Activated CD4-positive, alpha-beta T cell treated with anti-CD3 and anti-CD28 coated beads for 36 hours (primary cell): ENCODE measurements at places on chromosomes 3 and 15. TPM values are rescaled to one million over a fixed set of nuclear protein-coding genes. Genes with fewer than 3 reads are reported as not detected.

- H3K27me3 ChIP-seq: no peaks in the 10 kb centered on the region
- no peaks in the 10 kb centered on the region for H3K4me1 ChIP-seq
- no peak overlapping the region for H3K27ac ChIP-seq
- H3K4me3 ChIP-seq: no peak overlapping the region
Observed at GRCh38 chr3:151550025-151550618, 89.3 kb upstream of the IGSF10 start.

- no peaks in the 10 kb centered on the region for H3K4me1 ChIP-seq
- H3K4me3 ChIP-seq: no peak overlapping the region
- no peaks in the 10 kb centered on the region for H3K36me3 ChIP-seq
- H3K27me3 ChIP-seq: peaks cover 2% of the 10 kb centered on the region
- no peak overlapping the region for H3K27ac ChIP-seq
Observed at GRCh38 chr3:146404436-146404835, 64.9 kb downstream of the PLSCR2 start.

GRCh38 chr3:170622369-170623159 is 36.7 kb upstream of the SLC7A14 start:
- H3K4me3 ChIP-seq: no peak overlapping the region
- no peaks in the 10 kb centered on the region for H3K4me1 ChIP-seq
- no peaks in the 10 kb centered on the region for H3K36me3 ChIP-seq
- no peak overlapping the region for H3K27ac ChIP-seq

- H3K4me3 ChIP-seq: no peak overlapping the region
- no peaks in the 10 kb centered on the region for H3K4me1 ChIP-seq
Observed at GRCh38 chr3:168034152-168034928, 61.4 kb downstream of the GOLIM4 start.

RYR3 gene
- total RNA-seq: not detected

FOXL2 gene
- total RNA-seq: not detected

UACA gene
- 6.6 TPM for total RNA-seq

DNA sequence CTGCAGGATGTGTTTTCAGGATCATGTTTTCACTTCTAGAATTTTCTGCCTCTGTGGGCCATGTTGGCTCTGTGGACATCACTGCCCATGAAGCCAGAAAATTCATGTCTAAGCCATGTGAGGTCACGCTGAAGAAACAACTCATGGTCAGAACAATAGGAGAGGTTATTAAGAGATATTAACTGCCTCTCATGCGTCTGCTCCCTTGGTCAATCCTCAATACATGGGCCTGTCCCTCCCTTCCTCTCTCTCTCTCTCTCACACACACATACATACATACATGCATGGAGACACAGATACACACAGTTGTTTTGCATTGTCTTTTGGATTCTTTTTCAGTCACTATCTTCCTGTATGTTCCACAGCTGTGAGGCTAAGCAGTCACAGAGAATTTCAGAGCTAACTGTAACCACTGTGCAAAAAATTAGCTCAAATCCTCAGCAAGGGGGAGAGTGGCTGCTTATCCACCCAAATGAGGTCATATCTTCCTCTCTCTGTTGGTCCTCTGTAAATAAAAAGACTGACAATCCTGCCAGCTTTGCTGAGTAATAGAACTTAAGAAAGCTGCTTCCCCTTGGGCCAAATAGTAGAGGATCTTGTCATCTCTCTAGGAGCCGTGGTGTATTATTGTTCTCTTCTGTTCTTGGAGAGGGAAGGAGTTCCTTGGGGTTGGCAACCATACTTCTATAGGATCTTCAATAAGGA is 45.6 kb downstream of the LRTM1 start:
- no peaks in the 10 kb centered on the region for H3K27me3 ChIP-seq
- no peak overlapping the region for H3K4me3 ChIP-seq
- no peaks in the 10 kb centered on the region for H3K4me1 ChIP-seq
- DNase-seq: no peak

GRCh38 chr15:59689626-59690236 is 611 bp upstream of the BNIP2 start:
- peak overlapping the region; percentile 80 for H3K4me3 ChIP-seq
- DNase-seq: peak; percentile 74
- H3K4me1 ChIP-seq: peaks cover 38% of the 10 kb centered on the region
- H3K27me3 ChIP-seq: no peaks in the 10 kb centered on the region
- peaks cover 23% of the 10 kb centered on the region for H3K36me3 ChIP-seq

LRRC34 gene
- 3.8 TPM for total RNA-seq

VPS13C gene
- 40.1 TPM for total RNA-seq

DUOX2 gene
- total RNA-seq: 0.02 TPM

- no peak for DNase-seq
- no peaks in the 10 kb centered on the region for H3K4me1 ChIP-seq
- H3K27ac ChIP-seq: no peak overlapping the region
- no peaks in the 10 kb centered on the region for H3K36me3 ChIP-seq
- H3K4me3 ChIP-seq: no peak overlapping the region
- H3K27me3 ChIP-seq: peaks cover 4% of the 10 kb centered on the region
Observed at GRCh38 chr15:26178640-26179220, 315.6 kb upstream of the ATP10A start.

AADAC gene
- not detected for total RNA-seq

GRCh38 chr3:97515076-97515475 is 249.5 kb upstream of the ARL6 start:
- no peaks in the 10 kb centered on the region for H3K36me3 ChIP-seq
- no peak overlapping the region for H3K27ac ChIP-seq
- no peaks in the 10 kb centered on the region for H3K27me3 ChIP-seq
- H3K4me1 ChIP-seq: no peaks in the 10 kb centered on the region
- DNase-seq: no peak

DNA sequence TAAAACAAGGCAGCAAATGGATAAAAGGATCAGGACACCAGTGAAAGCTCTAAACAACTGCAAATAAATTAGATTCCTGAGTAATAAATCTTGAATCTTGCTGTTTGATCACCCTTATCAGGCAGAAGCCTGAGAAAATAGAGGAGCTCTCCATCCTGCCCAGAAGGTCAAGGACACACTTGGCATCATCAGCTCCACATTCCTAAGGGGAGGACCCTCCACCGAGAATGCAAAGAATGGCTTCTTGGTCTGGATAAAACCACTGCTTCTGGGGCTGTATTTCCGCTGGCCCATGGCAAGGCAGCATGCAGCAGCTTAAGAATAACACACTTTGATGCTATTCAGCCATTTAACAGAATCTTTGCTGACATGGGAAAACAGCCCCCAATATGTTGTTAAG is 108.9 kb upstream of the TSC22D2 start:
- no peaks in the 10 kb centered on the region for H3K36me3 ChIP-seq
- peaks cover 10% of the 10 kb centered on the region for H3K27me3 ChIP-seq

DNA sequence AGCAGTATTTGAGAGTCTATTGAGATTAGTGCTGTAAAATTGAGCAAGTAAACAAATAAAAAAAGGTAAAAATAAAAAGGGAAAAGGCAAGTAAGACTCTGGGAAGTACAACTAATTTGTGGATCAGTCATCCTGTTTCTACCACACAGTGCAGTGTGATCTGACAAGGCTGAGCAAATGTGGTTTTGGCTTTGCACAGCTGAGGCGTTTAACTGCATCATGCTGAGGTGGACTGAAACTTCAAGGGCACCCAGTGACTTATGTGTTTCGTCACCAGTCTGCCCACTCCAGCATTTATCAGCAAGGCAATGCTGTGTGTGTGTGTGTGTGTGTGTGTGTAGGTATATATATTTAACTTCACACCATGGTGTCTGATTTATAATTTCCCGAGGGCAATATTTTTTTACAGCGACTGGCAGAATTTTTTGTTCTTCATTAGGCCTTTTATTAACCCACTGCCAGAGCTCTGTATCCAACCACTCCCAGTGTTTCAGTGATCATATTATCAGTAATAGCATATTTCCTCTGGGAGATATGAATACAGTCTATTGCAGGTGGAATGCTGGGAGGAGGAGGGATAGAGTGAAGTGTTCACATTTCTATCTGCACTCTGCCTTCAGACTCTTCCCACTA is 131.5 kb upstream of the SATB1 start:
- peak overlapping the region; percentile 37 for H3K4me3 ChIP-seq
- peaks cover 26% of the 10 kb centered on the region for H3K36me3 ChIP-seq
- no peaks in the 10 kb centered on the region for H3K27me3 ChIP-seq
- H3K4me1 ChIP-seq: peaks cover 67% of the 10 kb centered on the region
- DNase-seq: peak; percentile 91

- no peaks in the 10 kb centered on the region for H3K4me1 ChIP-seq
- H3K36me3 ChIP-seq: no peaks in the 10 kb centered on the region
- H3K27ac ChIP-seq: no peak overlapping the region
- H3K27me3 ChIP-seq: peaks cover 4% of the 10 kb centered on the region
Observed at GRCh38 chr3:115999613-116000012, 376.3 kb downstream of the GAP43 start.

UBA7 gene
- 85.7 TPM for total RNA-seq

DNA sequence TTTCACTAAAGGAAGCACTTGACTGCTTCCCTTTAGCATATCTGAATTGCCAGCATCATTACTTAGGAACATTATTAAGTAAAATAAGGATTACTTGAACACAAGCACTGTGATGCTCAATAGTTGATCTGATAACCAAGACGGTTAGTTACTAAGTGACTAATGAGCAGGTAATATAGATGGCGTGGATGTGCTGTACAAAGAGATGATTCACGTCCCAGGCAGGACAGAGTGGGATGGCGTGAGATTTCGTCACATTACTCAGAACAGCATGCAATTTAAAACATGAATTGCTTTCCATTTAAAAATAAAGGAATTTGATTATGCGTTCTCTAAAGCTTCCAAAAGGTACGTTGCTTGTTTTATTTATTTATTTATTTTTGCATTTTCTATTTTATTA is 240.0 kb upstream of the ARHGEF26 start:
- H3K27me3 ChIP-seq: peaks cover 4% of the 10 kb centered on the region
- no peak overlapping the region for H3K27ac ChIP-seq

DNA sequence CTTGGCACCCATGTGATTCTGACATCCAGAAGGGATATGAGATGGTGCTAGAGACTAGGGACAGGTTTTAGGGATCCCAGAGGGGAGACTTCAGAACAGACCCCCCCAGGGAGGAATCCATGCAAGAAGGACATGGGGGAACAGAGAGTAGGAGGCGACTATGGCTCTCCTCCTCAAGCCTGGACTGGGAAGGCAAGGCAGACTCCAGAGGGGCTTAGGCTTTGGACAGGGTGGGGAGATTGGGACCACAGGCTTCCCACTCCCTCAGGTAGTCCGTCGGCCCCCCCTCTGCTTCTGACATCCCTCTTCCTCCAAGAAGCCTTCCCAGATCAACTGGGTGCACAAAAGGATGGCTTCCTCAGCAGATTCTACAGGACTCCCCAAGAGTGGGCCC is 3.0 kb upstream of the VIPR1 start:
- H3K4me1 ChIP-seq: peaks cover 31% of the 10 kb centered on the region
- no peak overlapping the region for H3K27ac ChIP-seq
- H3K4me3 ChIP-seq: no peak overlapping the region
- H3K36me3 ChIP-seq: no peaks in the 10 kb centered on the region
- peaks cover 16% of the 10 kb centered on the region for H3K27me3 ChIP-seq
- no peak for DNase-seq

GRCh38 chr3:46990573-46991374 is 11.3 kb downstream of the NBEAL2 start:
- peak overlapping the region; percentile 34 for H3K27ac ChIP-seq
- no peak for DNase-seq
- peaks cover 41% of the 10 kb centered on the region for H3K4me1 ChIP-seq
- peaks cover 14% of the 10 kb centered on the region for H3K36me3 ChIP-seq

GRCh38 chr3:65098400-65098799 is 410.6 kb upstream of the ADAMTS9 start:
- no peaks in the 10 kb centered on the region for H3K36me3 ChIP-seq
- H3K4me1 ChIP-seq: no peaks in the 10 kb centered on the region
- no peak overlapping the region for H3K4me3 ChIP-seq

GRCh38 chr15:94638183-94638582 is 406.8 kb downstream of the MCTP2 start:
- no peak overlapping the region for H3K27ac ChIP-seq
- DNase-seq: no peak
- H3K36me3 ChIP-seq: no peaks in the 10 kb centered on the region

GRCh38 chr3:27544372-27544865 is 60.2 kb upstream of the SLC4A7 start:
- H3K27me3 ChIP-seq: peaks cover 2% of the 10 kb centered on the region
- no peak overlapping the region for H3K27ac ChIP-seq
- H3K4me3 ChIP-seq: no peak overlapping the region
- no peak for DNase-seq
- peaks cover 9% of the 10 kb centered on the region for H3K4me1 ChIP-seq

- H3K27ac ChIP-seq: no peak overlapping the region
- H3K27me3 ChIP-seq: no peaks in the 10 kb centered on the region
- H3K4me3 ChIP-seq: no peak overlapping the region
Observed at GRCh38 chr3:52172262-52172757, 18.1 kb upstream of the POC1A start.

GRCh38 chr3:24012589-24013269 is 67.6 kb downstream of the NR1D2 start:
- H3K36me3 ChIP-seq: no peaks in the 10 kb centered on the region
- no peak overlapping the region for H3K4me3 ChIP-seq
- no peaks in the 10 kb centered on the region for H3K27me3 ChIP-seq
- DNase-seq: no peak
- H3K27ac ChIP-seq: no peak overlapping the region

- H3K4me3 ChIP-seq: no peak overlapping the region
- no peaks in the 10 kb centered on the region for H3K36me3 ChIP-seq
- no peak for DNase-seq
- no peaks in the 10 kb centered on the region for H3K4me1 ChIP-seq
- H3K27me3 ChIP-seq: peaks cover 4% of the 10 kb centered on the region
- no peak overlapping the region for H3K27ac ChIP-seq
Observed at GRCh38 chr15:70722266-70723121, 40.9 kb downstream of the UACA start.

SNX33 gene
- total RNA-seq: 2.2 TPM

MST1R gene
- total RNA-seq: 1.2 TPM

CACNA1D gene
- total RNA-seq: 0.21 TPM

SLC12A8 gene
- 0.39 TPM for total RNA-seq

GRCh38 chr3:127035677-127036076 is 52.8 kb downstream of the PLXNA1 start:
- no peak overlapping the region for H3K27ac ChIP-seq
- H3K4me3 ChIP-seq: no peak overlapping the region
- no peaks in the 10 kb centered on the region for H3K4me1 ChIP-seq
- no peaks in the 10 kb centered on the region for H3K27me3 ChIP-seq

DNA sequence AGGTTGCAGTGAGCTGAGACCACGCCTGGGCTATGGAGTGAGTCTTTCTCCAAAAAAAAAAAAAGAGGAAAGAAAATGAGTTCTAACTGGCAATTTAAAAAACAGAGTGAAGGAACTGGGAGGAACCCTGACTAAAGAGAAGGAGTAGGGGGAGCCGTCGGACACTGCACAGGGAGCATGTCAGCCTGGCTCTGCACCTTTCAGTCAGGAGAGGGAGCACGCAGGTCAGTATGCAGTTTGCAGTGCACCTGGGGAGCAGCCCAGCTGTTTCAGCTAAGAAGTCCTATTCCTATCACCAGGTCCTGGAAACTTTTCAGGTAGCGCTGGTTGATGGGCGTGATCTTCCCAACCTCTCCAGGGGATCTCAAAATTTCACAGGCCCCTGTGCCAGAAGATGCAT is 14.9 kb upstream of the ZXDC start:
- H3K27ac ChIP-seq: no peak overlapping the region
- DNase-seq: no peak
- no peaks in the 10 kb centered on the region for H3K36me3 ChIP-seq
- H3K4me3 ChIP-seq: no peak overlapping the region
- H3K4me1 ChIP-seq: peaks cover 10% of the 10 kb centered on the region

DNAH12 gene
- not detected for total RNA-seq
